Activated effector memory CD4-positive, alpha-beta T cell treated with anti-CD3 and anti-CD28 coated beads, Interleukin-2, amount 50 U/mL, for 16 hours (primary cell): ENCODE measurements at places on chromosomes 4 and X.

DNA sequence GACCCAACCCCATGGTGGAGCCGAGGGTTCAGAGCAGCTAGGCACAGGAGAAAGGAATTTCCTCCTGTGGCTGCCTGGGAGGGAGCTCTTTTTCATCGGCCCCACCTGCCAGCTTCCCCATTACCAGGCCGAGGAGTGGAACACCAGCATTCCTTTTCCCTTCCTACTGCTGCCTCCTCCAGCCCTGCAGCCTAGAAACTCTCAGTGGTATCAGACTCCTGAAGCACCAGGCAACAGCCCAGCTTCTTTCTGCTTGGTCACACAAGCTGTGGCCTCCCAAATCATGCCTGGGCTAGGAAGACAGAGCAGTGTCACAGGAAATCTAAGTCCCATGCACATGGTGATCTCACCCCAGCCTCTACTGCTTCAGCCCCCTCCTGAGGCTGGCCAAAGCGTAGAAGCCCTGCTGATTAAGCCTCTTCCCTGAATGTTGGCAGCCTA is 30.1 kb downstream of the RTL5 start:
- DNase-seq = no peak

DNA sequence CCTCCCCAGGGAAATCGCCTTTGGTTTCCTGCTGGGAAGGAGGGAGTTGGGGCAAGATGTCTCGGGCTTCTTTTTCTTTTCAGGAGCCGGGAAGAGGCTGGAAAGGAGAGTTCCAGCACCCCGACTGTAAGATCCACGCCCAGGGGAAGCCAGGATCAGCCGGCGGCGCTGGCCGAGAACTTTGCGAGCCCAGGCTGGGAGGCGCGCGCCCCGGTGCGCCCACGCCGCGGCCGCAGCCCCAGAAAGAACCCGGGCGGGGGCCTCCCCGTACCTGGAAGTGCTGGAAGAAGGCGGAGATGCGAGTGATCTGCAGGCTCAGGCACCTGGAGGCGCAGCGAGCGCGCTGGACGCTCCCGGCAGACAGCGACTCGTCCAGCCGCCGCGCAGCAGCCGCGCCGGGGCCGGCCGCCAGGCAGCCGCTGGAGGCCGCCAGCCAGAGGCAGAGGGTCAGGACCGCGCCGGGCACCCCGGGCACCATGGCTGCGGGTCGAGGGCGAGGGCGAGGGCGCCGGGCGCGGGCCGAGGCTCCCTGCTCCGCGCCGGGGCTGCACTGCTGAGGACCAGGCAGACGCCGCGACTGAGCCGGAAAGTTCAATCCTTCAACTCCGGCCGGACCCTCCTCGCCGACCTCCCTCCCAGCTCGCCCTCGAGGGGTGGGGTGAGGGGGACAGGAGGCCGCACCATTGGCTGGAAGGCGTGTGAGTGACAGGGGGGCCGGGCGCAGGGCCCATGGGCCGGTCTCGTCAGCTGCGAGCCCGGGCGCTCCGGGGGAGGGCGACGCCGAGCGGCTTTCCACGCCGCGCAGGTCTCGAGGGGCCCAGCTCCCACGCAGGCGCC is at the start of gene ANOS1:
Gene ANOS1 (minus strand): TSS at position 579 of the 837 bp plus-strand sequence. CDS start 101 bp downstream, at position 478.
- no peak for DNase-seq

DNA sequence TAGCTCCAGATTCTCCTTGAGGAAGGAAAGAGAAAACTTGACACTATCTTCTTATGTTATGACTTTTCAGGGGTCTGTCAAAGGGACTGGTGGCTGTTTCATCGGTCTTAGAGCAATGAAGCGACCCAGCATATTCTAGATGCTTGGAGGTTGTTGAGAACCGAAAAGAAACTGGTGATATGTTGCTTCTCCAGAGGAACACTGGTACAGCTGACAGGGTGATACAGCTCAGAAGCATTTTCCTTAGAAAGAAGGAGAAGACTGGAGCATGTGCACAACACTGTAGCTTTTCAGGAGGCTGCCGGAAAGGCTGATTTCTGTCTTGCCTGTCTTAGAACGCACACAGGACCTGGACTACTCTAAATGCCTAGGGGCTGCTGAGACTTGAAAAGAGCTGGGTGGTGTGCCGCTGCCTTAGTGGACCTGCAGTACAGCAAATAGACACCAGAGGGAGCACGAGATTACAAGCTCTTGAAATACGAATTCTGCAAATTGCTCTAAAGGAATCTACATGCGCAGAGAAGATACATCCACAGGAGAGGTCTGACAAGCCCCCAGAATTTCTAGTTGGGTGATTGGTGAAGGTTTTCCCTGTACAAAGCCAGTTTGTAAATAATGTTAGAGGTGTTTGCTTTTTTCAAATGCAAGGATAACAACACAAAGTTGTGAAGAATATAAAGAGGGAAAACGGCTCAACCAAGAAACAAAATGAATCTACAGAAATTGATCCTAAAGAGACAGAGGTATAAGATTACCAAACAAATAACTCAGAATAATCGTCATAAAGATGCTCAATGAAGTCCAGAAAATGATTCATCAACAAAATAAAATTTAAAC is 223.1 kb upstream of the DMD start:
- peak; percentile 61 for DNase-seq

- no peak for DNase-seq
These were observed 66.4 kb downstream of the ARAP2 start for GRCh38 chr4:36177946-36178345.

DNA sequence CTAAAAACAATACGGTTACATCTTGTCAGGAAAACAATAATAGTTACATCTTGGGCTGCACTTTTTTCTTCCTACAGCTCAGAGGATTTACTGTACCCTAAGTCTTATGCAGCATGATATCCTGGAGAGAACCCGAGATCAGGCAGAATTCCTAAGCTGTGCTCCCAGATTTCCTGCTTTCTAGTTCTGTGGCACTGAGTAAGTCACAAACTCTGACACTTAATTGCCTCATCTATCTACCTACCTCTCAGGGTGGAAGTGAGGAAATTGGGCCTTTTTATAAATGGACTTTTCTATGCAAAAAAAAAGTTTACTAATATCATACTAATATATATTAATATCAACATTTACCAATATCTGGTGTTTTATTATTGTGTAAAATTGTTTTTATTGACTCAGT is 438.5 kb downstream of the INPP4B start:
- no peak for DNase-seq

GRCh38 chr4:10237131-10237530 is 120.5 kb upstream of the WDR1 start:
- no peak for DNase-seq

GRCh38 chrX:56618323-56618722 is 54.9 kb downstream of the UBQLN2 start:
- DNase-seq = no peak

DNA sequence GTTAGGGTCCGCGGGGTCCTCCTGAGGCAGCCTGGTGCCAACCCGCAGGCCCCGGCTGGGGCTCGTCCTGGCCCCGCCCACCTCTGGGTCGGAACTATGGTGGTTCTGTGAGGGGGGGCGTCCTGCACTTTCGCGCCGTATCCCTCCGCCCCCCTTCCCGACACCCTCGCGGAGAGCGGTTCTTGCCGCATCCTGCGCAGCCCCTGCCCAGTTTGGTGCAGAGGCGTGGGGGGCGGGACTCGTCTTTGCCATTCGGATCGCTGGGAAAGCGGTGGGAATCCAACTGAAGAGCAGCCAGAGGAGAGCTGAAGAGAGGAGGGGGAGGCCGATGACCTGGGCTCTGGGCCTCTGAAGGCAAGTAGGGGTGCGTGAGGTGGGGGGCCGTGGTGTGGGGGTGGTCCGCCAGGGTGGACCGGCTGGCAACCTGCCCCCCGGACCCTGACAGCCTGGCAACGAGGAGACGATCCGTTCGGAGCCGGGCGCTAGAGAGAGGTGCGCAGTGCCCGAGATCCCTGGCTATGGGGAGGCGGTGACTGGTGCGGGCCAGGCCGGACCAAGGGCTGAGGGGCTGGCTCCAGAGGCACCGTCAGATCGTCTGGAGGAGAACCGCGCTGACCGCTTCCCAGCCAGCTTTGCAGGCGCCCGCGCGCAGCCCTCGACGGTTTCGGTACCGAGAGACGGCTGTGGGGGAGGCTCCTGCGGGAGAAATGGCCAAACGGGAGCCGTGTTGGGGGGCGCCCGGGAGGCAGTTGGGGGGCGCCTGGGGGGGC is at the start of gene GPRASP1:
Gene GPRASP1 (plus strand): TSS at position 242 of the 770 bp plus-strand sequence. CDS start 2,431 bp downstream, outside the sequence.
- DNase-seq = peak; percentile 83

GRCh38 chr4:24169956-24170355 is 280.1 kb upstream of the PPARGC1A start:
- DNase-seq = no peak

- no peak for DNase-seq
These were observed 56.3 kb upstream of the ATP6AP2 start for GRCh38 chrX:40524423-40524822.

DNA sequence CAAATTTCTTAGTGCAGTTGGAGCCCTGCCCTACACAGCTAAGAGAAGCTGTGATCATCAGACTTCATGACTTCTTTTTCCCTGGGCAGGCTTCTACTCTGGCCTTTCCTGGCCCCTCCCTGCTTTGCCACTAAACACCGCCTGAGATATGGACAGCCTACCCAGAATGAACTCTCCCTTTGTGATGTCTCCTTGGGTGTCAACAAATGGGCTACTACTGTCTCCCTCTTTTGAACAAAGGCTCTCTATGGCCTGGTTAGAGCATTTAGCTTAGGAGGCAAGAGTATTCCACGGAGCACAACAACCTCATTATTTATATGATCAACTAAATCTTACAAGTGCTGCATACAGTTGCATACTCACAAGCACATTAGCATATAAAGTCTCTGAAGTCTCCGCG is 127.6 kb upstream of the HCCS start:
- DNase-seq = no peak

DNA sequence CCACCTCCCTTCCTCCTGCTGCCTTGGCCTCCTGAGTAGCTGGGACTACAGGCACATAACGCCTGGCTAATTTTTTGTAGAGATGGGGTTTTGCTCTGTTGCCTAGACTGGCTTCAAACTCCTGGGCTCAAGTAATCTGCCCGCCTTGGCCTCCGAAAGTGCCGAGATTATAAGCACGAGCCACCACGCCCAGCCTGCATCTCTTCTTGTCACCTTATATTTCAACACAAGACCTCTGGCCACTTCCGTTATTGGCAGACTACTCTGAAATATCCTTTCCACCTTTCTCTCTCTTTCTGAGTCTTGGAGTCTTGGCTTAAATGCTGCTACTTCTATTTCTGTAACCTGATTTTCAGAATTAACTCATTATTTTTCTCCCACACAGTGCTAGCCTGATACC is 5.6 kb downstream of the KIAA0232 start:
- DNase-seq = no peak

DNA sequence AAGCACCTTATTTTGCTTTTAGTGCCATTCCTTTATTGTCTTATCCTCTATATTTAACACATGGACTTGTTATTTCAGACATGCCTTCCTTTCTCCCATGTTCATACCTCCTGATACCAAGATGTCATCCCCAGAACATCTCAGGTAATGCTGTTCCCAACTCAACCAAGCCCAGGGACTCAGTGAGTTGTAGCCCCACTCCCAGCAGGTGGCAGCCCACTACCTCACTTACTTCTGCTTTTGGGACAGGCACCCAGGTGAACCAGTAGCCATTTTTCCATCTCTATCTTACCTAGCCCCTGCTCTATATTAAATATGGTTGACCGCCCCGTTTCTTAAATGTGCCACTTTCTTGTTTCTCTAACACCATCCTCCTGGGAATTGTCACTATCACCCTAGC is 199.0 kb downstream of the DCHS2 start:
- DNase-seq = no peak

DNA sequence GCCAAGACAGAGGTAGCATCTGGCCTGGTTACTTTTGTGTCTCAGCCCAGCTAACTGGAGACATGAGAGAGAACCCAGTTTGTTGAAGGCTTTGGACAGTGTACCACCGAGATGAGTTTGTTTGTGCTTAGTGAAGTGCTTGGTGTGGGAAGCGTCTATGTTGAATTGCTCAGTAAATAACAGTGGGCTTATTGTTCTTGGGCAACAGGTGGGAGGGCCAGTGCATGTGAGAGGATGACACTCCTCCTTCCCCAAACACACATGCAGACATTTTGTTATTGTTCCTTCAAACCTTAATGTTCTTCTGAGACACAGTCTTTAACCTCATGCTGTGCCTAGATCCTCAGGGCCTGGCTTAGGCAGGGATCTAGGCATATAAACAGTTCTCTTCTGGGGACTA is 39.7 kb downstream of the MSN start:
- DNase-seq = no peak

- peak; percentile 67 for DNase-seq
These were observed at the start of gene FAM47E for GRCh38 chr4:76251441-76252270. Gene FAM47E, plus strand, starts transcription at chr4:76251721. Its CDS starts 26 bp downstream, at chr4:76251747.

DNA sequence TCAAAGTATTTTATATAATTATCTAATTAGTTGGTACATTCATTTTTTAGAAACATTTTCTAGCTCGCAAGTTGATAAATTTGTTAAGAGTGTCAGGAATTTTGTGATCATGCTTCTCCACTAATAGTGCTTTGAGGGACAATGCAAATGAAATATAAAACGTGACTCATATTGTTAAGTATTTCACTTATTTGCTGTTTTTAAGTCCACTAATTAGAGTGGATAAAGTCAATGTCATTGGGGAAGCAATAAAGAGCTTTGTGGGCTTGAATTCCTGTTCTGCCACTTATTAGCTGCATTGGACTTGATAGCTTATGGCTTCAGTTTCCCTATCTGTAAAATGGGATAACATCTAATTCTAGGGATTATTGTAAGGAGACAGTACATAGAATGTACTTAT is 26.5 kb upstream of the ANAPC4 start:
- DNase-seq = no peak

- no peak for DNase-seq
These were observed 247.6 kb downstream of the CBLL2 start for GRCh38 chrX:22520128-22520828.

DNA sequence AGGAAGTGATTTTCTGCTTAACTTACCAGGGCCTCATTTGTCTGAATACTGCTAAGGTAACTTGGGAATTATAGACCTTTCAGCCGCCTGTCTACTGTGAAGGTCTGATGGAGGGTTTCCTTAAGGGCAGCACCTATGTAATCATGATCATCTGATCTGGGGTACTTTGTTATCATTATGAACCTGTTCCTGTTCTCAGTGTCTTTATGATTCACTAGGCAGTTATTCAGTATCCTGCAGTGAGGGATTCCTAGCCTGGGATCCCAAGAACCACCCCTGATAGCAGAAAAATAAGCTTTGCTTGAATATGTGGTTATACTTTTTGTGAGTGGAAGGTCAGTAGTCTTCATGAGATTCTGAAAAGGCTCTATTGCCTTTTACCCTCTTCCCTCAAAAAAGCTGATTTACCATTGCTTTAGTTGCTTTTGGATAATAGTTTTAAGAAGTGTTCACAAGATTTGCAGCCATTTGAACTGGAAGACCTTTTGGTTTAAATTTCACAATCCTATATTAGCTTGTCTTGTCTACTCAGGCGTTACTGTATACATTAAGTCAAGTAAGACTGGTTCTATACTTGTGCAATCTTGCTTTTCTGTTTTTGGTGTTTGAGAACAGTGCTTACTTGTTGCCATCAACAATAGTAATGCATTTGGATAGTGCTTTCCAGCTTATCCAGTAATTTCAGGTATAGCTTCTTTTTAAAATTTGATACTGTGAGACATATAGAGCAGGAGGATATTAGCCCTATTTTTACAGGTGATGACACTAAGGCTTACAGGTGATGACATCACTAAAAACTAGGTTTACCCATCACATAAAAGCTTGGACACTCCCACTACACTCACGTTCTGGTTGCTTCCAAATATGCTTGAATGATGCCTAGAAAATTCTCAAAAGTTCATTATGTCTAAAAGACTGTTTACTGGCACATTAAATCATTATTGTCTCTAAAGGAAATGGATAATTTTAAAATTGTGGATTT is 60.0 kb downstream of the FHIP1A start:
- no peak for DNase-seq

GRCh38 chr4:37864786-37865185 is 26.1 kb upstream of the TBC1D1 start:
- DNase-seq = no peak

- DNase-seq = no peak
These were observed 85.6 kb downstream of the CPE start for GRCh38 chr4:165464376-165464775.

GRCh38 chr4:149914119-149915115 is 98.8 kb upstream of the IQCM start:
- DNase-seq = no peak
